ENCODE measurements at places on chromosomes 1 and 21. TPM values are rescaled to one million over a fixed set of nuclear protein-coding genes. Genes with fewer than 3 reads are reported as not detected.

The ARMH1 gene
- total RNA-seq, result not detected

The SLC2A5 gene
- total RNA-seq, result 34.5 TPM

- DNase-seq, result no peak
Observed at GRCh38 chr1:116737020-116737854, 17.0 kb upstream of the CD2 start.

GRCh38 chr21:40765811-40766210 is 81.1 kb downstream of the DSCAM start:
- no peak for DNase-seq

DNA sequence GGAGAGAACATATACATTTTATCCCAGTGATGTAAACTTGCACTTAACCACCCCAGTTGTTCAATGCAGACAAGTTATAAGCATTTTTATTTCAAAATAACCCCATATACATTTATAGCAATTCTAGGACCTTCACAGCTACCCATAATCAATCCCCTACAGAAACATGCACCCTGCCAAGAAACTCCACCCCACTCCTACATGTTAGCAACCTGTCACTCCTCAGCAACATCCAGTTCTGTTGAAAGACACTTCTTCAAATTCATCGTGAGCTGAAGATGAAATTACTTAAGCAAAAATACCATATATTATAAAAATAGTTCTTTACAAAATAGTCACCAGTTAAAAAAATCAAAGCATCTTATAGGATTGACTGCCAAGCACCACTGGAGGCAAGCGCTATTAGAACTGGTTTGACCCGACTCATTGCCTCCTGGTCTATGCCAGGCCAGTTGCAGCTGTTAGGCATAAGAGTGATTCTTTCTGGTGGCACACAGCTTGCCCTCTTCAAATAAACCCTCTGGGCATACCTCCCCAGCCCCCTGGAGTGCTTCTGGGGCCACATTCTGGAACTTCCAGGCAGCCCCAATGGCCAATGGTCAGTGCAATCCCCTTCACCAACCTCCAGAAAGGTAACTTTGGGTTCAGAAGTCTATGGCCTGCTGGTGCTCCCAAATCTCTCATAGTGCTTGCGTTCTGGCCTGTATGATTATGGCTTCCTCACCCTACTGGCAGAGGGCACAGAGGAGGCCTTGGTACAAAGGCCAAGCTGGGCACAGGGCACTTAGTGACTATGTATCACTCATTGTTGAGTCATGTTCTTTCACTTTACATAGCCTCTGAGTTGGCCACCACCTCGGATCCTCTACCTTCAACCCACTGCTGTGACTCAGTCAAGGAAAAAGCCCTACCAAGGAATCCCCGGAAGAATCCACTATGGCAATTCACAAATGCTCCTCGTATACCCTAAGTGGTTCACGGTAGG is 72.2 kb upstream of the RALGPS2 start:
- no peak for DNase-seq

- no peak for DNase-seq
Observed at GRCh38 chr1:198788561-198789064, 149.8 kb downstream of the PTPRC start.

GRCh38 chr1:87826681-87827251 is 498.1 kb downstream of the LMO4 start:
- DNase-seq, result no peak

DNA sequence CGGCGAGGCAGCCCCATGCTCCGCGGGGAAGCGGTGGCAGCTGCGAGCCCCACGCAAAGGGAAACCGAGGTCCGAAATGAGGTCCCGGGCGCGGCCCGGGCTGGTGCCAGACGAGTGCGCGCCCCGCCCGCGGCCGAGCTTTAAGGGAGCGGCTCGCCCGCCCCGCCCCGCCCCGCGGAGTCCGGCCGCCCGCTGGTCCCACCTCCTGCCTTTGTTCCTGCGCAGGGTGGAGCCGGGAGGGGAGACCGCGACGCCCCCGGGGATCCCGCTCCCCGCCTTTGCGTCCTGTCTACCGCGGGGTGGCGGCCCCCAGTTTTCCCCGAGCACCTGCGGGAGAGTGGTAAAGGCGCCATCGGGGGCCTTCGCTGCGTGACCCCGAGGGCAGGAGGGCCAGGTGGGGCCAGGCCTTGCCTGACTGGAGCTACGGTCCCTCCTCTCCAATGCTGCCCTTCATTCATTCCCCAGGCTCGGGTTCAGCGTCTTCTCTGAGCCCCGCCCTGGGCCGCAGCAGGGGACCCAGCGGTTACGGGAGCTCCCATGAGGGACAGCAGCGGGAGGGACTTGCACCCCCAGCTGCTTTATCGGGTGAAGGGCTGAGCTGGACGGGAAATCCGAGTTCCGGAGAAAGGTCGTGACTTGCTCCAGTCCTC is at the start of gene HES2:
HES2 (minus strand) TSS at position 116 of the 650 bp plus-strand sequence; CDS start at position 17, 99 bp downstream.
- no peak for DNase-seq

Data from gastrocnemius medialis (tissue), 4 donors.